Activated CD4-positive, alpha-beta memory T cell treated with anti-CD3 and anti-CD28 coated beads for 36 hours (primary cell): ENCODE measurements at places on chromosomes 6 and 20. TPM values are rescaled to one million over a fixed set of nuclear protein-coding genes. Genes with fewer than 3 reads are reported as not detected.

GRCh38 chr6:42904467-42904866, 11.4 kb upstream of the PTCRA start:
- H3K27me3 ChIP-seq, result no peaks in the 10 kb centered on the region
- no peaks in the 10 kb centered on the region for H3K36me3 ChIP-seq
- H3K4me3 ChIP-seq, result no peak overlapping the region
- no peak overlapping the region for H3K27ac ChIP-seq
- no peak for DNase-seq
- H3K4me1 ChIP-seq, result peaks cover 8% of the 10 kb centered on the region

DNA sequence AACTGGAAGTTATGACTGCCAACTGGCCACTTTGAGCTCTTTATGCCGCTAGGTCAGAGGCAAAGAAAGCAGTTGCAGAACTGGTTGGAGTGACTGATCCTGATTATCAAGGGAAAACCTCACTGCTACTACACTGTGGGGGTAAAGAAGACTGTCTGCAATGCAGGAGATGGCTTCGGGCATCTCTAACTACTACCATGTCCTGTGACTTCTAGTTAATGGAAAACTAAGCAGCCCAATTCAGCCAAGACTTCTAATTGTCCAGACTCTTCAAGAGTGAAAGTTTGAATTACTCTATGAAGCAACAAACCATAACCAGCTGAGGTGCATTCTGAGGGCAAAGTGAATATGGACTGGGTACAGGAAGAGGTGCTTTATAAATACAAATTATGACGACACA, 773.6 kb upstream of the SLC35B3 start:
- H3K36me3 ChIP-seq, result no peaks in the 10 kb centered on the region
- no peak for DNase-seq
- no peak overlapping the region for H3K27ac ChIP-seq
- no peaks in the 10 kb centered on the region for H3K27me3 ChIP-seq

DNA sequence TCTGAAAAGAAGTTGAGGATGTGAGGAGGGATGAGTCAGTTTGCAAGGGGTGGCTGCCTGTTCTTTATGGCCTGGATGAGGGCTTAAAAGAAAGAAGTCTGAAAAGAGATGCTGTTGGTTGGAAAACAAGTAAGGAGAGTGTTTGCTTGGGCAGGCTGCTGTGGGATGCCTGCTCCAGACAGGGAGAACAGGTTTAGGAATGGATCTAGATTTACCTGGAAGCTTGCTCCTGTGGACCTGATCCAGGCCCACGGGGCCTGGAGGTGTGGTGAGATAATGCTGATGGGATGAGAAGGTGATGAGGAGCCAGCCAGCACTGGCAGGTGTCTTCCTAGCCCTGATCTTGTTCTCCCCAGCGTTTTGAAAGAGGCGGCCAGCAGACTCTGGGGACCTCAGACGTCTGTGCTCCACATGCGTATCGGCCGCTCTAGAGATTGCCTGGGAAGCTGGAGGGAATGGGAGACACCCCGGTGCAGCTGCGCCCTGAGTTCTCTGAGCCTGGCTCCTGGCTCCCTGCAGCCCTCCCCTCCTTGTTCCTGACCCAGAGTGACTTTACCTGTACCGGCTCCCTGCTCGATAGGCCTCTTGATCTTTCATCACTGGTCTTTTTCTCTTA, 331.3 kb downstream of the ZFAND3 start:
- H3K27me3 ChIP-seq, result no peaks in the 10 kb centered on the region
- DNase-seq, result no peak
- H3K27ac ChIP-seq, result no peak overlapping the region
- no peak overlapping the region for H3K4me3 ChIP-seq

- H3K27me3 ChIP-seq, result no peaks in the 10 kb centered on the region
- H3K4me1 ChIP-seq, result peaks cover 7% of the 10 kb centered on the region
These were observed 34.1 kb upstream of the BAG2 start for GRCh38 chr6:57138026-57138425.

GRCh38 chr6:78611102-78611620, 256.2 kb upstream of the IRAK1BP1 start:
- no peaks in the 10 kb centered on the region for H3K27me3 ChIP-seq
- DNase-seq, result no peak
- no peaks in the 10 kb centered on the region for H3K36me3 ChIP-seq

- H3K27me3 ChIP-seq, result peaks cover 13% of the 10 kb centered on the region
- H3K4me3 ChIP-seq, result no peak overlapping the region
- H3K4me1 ChIP-seq, result no peaks in the 10 kb centered on the region
- no peaks in the 10 kb centered on the region for H3K36me3 ChIP-seq
These were observed 7.8 kb downstream of the EEF1A2 start for GRCh38 chr20:63491078-63491477.

GRCh38 chr20:18981962-18982539, 168.5 kb downstream of the SCP2D1 start:
- H3K27me3 ChIP-seq, result peaks cover 4% of the 10 kb centered on the region
- H3K4me3 ChIP-seq, result no peak overlapping the region
- H3K4me1 ChIP-seq, result no peaks in the 10 kb centered on the region
- H3K27ac ChIP-seq, result no peak overlapping the region

- no peak overlapping the region for H3K27ac ChIP-seq
- no peaks in the 10 kb centered on the region for H3K4me1 ChIP-seq
- H3K27me3 ChIP-seq, result no peaks in the 10 kb centered on the region
- no peak for DNase-seq
These were observed 740.8 kb downstream of the PHF3 start for GRCh38 chr6:64376394-64376793.

DNA sequence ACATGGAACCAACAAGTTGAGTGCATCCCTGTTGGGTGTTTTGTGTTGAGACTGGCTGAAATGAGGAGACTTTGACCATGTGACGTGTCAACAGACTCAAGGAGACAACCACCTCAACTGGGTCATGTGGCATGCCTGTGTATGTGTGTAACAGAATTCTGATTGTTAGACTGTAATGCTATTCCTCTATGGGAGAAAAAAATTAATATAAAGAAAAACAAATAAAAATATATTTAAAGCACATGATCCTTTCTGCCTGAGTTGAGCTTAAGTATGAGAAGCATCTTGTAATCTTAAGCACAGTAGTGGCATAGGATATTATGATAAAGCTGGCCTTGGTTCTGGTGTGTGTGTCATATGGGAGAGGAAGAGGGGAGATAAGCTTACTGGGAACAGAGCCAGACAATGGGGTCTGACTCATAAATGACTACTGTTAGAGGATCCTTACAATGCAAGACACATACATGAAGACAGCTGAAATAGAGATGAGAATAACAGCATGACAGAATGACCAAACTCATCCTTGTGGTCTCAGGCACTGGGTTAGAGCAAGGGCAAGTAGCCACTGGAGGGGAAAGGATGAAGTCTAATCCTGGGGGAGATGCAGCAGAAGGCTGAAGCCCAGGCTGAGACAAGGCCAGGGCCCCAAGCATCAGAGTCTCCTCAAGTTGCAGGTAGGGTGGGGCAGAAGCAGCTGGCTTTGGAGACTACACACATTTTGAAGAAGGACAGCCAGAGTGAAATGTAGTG, 9.2 kb downstream of the TP53INP2 start:
- H3K4me3 ChIP-seq, result no peak overlapping the region
- H3K36me3 ChIP-seq, result no peaks in the 10 kb centered on the region
- peaks cover 27% of the 10 kb centered on the region for H3K4me1 ChIP-seq
- no peak overlapping the region for H3K27ac ChIP-seq

- peaks cover 3% of the 10 kb centered on the region for H3K27me3 ChIP-seq
- DNase-seq, result no peak
- H3K4me3 ChIP-seq, result no peak overlapping the region
- no peaks in the 10 kb centered on the region for H3K36me3 ChIP-seq
- H3K4me1 ChIP-seq, result peaks cover 4% of the 10 kb centered on the region
These were observed 22.7 kb downstream of the HLA-DRB1 start for GRCh38 chr6:32566957-32567356.

GRCh38 chr20:13425381-13426135, 204.5 kb downstream of the ISM1 start:
- no peaks in the 10 kb centered on the region for H3K4me1 ChIP-seq
- peaks cover 12% of the 10 kb centered on the region for H3K36me3 ChIP-seq
- H3K27ac ChIP-seq, result no peak overlapping the region
- no peak for DNase-seq

DNA sequence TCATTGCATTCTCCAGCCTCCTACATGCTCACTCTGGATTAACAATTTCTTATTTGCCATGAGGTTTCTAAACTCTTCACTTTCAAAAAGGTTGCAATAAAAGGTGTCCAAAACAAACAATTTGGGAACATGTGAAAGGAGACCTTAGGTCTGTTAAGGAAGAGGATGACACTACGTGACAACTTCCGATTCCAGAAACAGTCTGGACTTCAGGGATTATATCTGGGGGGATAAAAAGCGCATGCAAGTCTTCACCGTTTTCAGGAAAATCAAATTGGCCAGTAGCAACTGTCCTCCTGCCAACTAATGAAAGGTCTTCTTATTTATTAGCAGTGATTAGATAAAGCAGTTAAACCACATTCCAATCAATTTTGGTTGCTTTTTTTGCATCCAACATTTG, 1.8 kb downstream of the ZDHHC14 start:
- no peaks in the 10 kb centered on the region for H3K36me3 ChIP-seq
- peaks cover 9% of the 10 kb centered on the region for H3K27me3 ChIP-seq
- H3K4me3 ChIP-seq, result peak overlapping the region; percentile 79
- H3K4me1 ChIP-seq, result peaks cover 26% of the 10 kb centered on the region
- no peak for DNase-seq
- H3K27ac ChIP-seq, result no peak overlapping the region

DNA sequence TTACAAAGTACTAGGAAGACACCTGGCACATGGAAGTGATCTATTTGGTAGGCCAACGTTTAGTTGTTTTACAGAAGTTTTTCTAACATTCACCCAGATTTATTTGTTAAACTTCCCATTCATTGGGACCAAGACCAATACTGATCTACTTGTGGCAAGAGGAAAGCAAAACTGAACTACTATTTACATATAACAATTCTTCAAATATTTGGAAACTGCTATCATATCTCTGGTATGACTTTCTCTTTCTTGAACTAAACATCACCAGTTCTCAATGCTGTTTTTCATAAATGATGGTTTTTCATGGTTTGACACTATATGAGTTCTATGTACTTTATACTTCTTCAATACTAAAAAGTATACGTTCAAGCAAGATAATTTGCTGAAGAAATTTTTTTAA, 189.2 kb downstream of the ASCC3 start:
- no peaks in the 10 kb centered on the region for H3K36me3 ChIP-seq
- H3K27ac ChIP-seq, result no peak overlapping the region
- no peak overlapping the region for H3K4me3 ChIP-seq
- H3K27me3 ChIP-seq, result no peaks in the 10 kb centered on the region
- H3K4me1 ChIP-seq, result no peaks in the 10 kb centered on the region

- H3K4me1 ChIP-seq, result no peaks in the 10 kb centered on the region
- DNase-seq, result peak; percentile 20
- H3K27ac ChIP-seq, result no peak overlapping the region
These were observed 16.7 kb upstream of the ENTPD6 start for GRCh38 chr20:25178563-25179438.

GRCh38 chr20:35005463-35005961, 49.8 kb downstream of the MYH7B start:
- no peak for DNase-seq
- no peak overlapping the region for H3K4me3 ChIP-seq
- no peaks in the 10 kb centered on the region for H3K4me1 ChIP-seq
- H3K27me3 ChIP-seq, result no peaks in the 10 kb centered on the region

- H3K36me3 ChIP-seq, result no peaks in the 10 kb centered on the region
- no peak overlapping the region for H3K4me3 ChIP-seq
- H3K27ac ChIP-seq, result no peak overlapping the region
- no peak for DNase-seq
- no peaks in the 10 kb centered on the region for H3K4me1 ChIP-seq
These were observed 121.0 kb downstream of the FHL5 start for GRCh38 chr6:96683819-96684528.

Gene FAM83C
- not detected for total RNA-seq

Gene CALHM6
- 3.4 TPM for total RNA-seq

Gene FGD2
- total RNA-seq, result 0.48 TPM

Gene SLC17A1
- not detected for total RNA-seq

Gene NKX2-2
- not detected for total RNA-seq

Gene GSTA3
- total RNA-seq, result not detected

Gene ECI2
- 43.3 TPM for total RNA-seq

Gene LST1
- 15.7 TPM for total RNA-seq

Gene ULBP3
- not detected for total RNA-seq
